Activated CD4-positive, alpha-beta T cell treated with anti-CD3 and anti-CD28 coated beads, Interleukin-2, Interleukin-4, amounts not matched to agents 100 ng/mL and 50 ng/mL, durations not matched to agents 16 hours and 8 hours (primary cell): ENCODE measurements at places on chromosomes 7 and 10.

DNA sequence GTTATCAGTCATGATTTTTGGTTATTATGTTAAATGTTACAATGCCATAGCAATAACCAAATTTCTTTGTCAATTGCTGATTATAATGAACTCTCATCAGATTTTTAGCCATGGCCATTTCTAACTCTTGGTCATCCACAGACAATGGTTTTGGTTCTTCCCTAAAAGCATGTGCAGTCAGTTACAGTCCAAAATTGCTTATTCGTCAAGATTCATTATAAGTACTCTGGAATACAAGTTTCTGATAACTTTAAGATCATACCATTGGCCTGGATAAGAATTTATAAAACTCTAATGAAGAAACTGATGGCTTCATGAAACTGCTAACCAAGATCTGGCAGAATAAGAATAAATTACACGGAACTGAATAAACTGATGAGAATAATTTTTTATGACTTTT, 50.9 kb downstream of the PDZD8 start:
- DNase-seq: no peak

DNA sequence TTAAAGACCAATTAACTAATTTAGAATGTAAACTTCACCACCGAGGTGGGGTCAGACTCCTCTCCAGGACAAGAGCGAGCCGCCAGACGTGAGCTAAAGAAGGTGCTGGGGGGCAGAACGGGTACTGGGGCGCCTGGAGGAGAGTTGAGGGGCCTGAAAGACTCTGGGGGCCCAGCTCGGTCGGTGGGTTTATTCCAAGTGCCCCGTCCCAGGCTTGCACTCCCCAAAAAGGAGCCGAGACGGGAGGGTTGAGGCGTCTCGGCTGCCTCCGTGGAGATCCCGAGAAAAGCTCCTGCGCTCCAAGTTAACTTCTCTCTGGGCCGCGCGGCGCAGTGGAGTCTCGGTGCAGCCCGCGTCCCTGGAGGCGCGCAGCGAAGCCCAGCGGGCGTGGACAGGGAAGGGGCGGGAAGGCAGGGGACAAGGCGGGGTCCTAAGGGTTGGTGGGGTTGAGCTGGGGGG, 553.3 kb downstream of the TFEC start:
- DNase-seq: no peak

DNA sequence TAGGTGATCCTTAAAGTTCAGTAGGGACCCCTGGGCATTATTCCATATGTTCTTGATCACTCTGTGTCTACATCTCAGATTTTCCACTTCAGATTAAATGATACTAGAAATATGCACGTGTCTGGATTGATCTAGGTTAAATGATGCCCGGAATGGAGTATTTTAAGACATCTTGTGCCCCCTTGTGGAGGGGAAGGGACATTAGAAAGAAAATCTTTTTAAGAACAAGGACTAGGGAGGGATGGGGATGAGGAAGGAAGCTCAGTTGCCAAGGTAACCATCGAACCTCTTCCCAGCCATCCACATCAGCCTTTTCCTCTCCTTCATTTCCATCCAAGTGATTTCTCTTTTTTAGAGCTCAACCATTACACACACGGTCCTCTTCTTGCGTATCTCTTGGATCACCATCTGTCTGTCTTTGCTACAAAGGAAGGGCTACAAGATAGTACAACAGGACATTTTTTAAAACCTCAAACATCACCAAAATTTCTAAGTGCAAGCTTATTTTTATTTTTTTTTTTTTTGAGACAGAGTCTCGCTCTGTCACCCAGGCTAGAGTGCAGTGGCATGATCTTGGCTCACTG, 40.5 kb downstream of the PRSS2 start:
- DNase-seq: peak; percentile 79

DNA sequence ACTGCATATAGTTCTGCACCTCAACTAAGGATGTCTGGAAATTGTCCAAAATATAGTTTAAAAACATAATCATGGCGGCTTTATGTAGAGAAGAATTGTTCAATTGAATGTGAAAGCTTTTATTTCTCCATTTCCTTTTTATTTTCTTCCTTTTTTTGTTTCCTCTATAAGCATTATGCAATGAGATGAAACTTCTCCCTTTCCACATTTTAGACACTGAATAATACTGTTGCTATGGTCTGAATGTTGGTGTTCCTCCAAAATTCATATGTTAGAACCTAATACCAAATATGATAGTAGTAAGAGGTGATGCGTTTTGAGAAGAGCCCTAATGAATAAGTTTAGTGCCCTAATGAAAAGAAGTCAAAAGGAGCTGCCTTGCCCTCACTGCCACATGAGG, 175.0 kb downstream of the RNLS start:
- no peak for DNase-seq

- DNase-seq: no peak
Observed at GRCh38 chr7:20275637-20276036, 55.1 kb upstream of the ITGB8 start.

DNA sequence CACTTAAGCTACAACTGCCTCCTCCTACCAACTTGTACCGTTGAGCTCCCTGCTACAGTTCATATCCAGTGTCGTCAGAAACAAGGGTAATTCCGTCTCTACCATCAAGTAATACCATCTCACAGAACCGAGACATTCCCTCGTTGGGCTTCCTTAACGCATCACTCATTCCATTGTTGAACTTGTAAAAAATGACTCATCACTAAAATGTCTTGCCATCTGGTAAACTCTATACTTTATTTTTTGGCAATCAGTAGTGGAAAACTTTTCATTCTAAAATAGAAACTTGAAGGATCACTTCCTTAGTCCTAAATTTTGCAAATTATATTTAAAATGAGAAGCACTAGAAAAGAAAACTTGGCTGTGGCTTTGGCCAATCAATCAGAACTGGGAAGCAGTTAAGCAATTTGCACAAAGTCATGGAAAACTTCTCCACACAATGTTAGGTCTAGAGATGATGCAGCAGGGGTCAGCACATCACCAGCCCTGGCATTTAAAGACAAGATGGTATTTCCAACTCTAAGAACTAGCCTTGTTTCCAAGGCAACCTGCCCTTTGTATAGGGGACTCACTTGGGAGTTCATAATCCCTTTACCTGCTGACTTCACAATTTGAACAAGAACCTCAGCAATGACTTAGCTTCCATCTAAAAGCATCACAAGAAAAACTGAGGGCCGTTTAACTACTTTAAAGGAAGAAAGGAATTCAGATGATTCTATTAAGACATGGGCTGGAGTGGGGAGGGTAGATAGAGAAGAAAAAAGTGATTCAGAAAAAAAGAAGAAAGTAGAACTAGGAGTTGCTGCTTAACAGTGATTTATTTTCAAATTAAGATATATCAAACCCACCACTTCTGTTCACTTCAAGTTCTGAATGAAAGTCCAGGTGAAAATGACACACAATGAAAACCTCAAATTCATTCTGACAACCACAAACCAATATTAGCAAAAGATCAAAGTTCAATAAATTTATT, 288.1 kb downstream of the PARD3 start:
- no peak for DNase-seq

GRCh38 chr10:18793951-18794350, 134.7 kb downstream of the ARL5B start:
- no peak for DNase-seq

DNA sequence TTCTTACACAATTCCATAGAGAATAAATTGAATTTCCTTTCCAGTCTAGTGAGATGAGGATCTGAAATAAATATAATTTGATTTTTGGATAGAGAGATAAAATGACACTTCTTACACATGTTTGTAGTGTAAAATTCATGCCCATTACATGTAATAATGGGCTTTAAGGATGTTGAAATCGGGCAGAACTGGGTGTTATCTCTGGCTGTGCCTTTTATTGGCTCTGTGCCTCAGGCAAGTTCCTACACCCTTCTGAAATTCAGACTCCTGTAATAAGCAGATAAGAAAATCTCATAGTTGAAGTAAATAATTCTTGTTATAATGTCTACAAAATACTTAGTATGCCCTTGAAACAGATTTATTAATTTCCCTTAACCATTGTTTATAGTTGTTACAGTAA, 125.6 kb downstream of the SEMA3A start:
- no peak for DNase-seq

DNA sequence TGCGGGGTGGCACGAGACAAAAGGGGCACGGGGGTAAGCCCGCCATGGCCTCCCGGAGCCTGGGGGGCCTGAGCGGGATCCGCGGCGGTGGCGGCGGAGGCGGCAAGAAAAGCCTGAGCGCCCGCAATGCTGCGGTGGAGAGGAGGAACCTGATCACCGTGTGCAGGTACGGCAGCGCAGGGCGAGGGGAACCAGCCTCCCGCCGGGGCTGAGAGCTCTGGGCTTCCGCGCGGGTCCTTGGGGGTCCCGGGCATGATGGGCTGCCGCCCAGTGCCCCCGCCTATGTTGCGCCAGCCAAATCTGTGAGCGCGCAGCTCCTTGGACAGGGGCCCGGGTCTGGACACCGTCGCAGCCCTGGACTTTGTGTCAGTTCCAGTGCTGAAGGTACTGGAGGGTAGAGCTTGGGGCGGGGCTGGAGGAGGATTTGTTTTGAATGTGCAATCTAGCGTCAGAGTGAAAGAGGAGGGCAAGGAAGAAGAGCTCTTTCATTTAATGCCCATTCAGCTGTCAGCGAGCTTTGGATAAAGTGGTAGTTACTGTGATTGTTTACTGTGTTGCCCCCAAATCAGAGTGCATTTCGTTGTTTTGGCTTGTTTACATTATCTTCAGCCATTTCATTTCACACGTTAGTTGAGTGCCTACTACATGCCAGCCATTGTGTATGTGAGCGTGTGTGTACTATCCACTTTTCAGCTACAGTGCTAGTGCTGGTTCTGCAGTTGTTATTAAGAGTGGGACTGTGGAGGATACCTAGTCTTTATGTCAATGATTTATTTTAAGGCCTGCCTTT, 777 bp downstream of the RUNDC3B start:
- DNase-seq: no peak

GRCh38 chr10:98078774-98079173, 48.4 kb upstream of the CRTAC1 start:
- DNase-seq: no peak

- DNase-seq: no peak
Observed at GRCh38 chr10:11274452-11274851, 256.8 kb downstream of the CELF2 start.

DNA sequence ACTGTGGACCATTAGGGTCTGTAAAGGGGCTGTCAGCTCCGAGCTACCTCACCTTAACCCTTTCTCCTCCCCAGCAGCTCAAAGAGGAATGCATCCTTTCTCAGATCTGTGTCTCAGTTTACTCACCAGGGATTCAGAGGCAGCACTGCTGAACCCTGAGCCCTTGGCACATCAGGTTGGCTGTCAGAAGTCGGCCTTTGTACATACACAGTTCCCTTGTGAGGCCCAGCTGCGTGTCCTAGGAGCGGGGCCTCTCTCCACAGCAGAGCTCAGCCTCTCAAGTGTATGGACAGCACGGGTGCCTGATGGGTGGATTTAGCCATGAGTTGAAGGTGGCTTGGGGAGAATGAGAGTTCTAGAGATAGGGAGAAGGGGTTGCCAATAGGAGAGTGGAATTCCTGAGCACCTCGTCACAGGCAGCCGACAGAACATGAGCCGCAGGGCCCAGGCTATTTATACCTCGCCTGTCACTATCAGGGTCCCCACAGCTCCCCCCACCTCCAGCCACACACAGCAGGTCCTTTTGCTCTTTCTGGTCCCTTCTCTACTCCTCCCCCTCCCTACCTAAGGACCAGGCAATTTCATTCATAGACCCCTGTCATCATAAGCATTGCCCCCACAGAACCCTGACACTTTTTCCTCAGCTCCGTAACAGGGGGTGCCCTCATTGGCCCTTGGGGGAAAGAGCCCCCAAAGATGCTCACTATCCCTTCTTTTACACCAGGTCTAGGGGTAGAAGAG, 2.1 kb upstream of the FLNC start:
- no peak for DNase-seq

GRCh38 chr7:3149231-3149995, 105.7 kb upstream of the CARD11 start:
- no peak for DNase-seq

- DNase-seq: no peak
Observed at GRCh38 chr10:102668326-102669107, 24.2 kb downstream of the TRIM8 start.

DNA sequence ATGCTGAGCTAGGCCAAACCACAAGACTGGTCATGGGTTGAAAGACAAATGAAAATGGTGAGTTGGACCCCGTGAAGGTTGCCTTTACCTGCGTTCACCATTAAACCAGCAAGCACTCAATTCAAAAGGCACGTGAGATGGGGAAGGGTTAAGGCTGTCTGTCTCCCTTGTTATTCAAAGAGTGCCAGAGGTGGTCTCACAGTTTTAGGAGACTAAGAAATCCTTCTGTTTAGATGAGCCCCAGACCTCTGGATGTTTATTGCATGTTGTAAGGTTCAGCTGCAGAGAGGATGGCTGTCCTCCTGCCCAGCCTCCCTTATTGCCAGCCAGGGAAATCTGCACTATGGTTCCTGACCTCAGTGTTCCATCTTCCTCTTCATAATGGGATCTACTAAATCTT, 498.0 kb upstream of the CELF2 start:
- DNase-seq: no peak

DNA sequence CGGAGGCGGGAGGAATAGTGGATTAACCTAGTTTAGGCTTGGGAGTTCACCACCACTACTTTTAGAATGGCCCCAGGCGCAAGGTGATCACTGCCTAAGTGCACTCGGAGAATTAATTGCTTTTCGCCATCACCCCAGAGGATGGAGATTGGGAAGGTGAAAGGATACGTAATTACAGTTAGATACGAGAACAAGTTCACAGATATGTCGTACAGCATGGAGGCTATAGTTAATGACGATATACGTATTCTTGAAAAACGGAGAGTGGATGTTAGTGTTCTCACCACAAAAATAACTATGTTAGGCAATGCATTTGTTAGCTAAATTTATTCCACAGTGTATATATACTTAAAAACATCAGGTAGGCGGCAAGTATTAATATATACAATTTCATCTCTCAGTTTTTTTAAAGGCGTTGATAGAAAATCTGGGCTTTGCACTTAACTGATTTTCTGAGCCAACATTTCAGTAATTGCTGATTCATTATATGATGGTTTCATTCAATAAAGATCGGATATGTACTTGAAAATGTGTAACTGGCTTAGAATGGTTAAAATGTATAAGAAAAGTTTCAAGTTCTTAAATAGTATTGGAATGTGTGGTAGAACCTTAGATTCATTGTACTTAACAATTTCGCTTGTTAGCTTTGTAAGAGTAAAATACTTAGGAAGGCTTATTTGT, 683 bp downstream of the CDC123 start:
- DNase-seq: no peak

GRCh38 chr10:91597197-91597881, 35.5 kb downstream of the PPP1R3C start:
- no peak for DNase-seq
